ENCODE measurements at places on chromosomes 4 and X.

- DNase-seq: no peak
Observed at GRCh38 chr4:36316607-36317006, 35.2 kb downstream of the DTHD1 start.

DNA sequence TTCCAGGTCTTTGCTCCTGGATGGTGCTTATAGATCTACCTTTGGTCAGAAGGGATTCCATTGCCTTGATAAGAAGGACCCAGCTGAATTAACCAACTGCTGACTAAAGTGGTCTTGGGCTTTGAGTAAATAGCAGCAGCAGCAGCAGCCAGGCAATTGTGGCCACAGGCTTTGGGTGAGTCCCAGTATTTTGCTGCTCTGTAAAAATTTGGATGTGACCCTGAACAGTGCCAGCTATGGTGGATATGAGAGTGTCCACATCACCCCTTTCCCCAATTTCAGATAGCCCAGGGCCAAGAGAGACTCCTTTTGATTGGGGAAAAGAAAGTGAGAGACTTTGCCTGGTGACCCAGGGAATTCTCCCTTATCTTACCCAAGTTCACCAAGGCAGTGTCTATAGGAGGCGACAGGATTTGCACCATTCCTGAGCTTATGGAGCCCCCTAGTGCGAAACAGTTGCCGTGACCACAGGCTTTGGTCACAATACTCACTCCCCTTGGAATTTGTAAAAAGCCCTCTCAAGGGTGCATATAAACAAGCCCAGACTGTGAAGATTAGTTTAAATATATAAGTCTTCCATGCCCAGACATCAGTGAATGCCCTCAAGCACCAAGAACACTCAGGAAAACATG lies 518.0 kb downstream of the TMA16 start:
- DNase-seq: no peak

GRCh38 chrX:48896611-48897011 lies 957 bp downstream of the TIMM17B start:
- DNase-seq: no peak

- DNase-seq: no peak
Observed at GRCh38 chr4:151045907-151046306, 30.8 kb upstream of the LRBA start.

DNA sequence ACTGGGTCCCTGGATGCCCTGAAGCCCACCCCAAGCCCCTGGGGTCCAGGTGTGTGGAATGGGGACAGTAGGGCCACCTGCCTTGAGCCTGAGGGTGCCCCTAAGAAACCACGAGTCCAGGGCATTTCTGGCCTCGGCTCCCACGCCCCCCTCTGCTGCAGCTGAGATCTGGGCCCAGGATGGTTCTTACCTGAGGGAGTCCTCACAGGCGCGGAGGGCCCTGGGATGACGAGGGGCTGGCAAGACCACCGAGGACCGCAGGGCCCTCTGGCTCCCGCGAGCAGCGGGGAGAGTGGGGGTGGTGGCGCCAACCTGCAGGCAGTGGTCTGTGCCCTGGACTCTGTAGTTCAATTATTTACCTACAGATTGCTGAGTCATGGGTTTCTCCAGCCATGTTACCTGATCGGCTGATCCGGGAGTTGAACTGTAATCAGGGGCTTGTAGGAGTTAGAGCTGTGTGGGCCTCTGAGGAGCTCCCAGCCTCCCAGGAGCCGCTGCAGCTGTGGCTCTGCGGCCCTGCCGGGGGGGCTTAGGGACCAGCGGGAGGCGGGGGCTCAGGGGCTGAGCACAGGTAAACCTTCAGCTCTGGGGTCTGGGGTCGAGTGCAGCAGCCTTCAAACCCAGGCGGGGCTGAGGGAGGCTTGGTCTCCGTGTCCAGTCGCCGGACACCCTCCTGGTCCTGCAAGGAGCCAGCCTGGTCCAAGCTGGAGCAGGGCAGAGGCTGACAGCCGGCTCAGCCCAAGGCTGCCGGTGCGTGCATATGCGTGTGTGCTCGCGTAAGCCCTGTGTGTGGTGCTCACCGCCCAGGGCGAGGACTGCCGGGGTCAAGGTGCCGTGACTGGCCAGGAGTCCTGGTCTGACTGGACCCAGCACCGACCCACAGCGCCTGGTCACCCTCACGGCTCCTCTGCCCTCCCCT lies at the start of gene SLC26A1:
TSS of gene SLC26A1 (minus strand) at position 294 of the 919 bp plus-strand sequence. CDS start 1,701 bp downstream, outside the sequence.
- no peak for DNase-seq

DNA sequence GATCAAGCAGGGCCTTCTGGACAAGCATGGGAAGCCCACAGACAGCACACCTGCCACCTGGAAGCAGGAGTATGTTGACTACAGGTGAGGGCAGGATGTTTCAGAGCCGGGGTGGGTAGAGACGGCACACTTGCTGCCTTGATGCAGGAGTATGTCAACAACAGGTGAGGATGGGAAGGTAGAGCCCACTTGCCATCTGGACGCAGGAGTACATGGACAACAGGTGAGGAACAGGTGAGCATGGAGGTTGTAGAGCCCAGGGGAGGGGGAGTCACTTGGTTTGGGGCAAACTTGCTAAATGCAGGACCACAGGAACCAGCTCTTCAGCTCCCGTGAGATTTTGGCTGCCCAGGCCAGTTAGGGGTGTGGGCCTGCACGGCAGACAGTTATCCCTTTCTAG lies 12.0 kb downstream of the DKC1 start:
- no peak for DNase-seq

GRCh38 chr4:184384056-184384809 lies 90.1 kb downstream of the IRF2 start:
- DNase-seq: peak; percentile 95

DNA sequence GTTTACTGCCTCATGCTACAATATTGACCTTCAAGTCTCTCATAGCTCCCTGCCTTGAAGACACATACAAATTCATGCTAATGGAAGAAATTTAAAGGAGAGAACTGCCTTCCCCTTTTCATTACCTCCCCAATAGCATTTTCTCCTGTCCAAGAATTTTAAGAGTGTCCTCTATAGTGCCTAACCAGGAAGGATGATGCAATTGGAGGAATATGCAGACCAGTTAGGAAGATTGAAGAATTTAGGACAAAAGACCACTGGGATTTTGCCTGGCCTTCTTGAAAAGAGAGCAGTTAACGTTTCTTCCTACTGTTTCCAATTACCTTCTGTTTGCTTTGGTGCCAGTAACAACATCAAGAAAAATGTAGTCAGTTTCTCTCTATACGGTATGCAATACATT lies 443.9 kb downstream of the INPP4B start:
- DNase-seq: no peak

- DNase-seq: no peak
Observed at GRCh38 chrX:153573984-153574383, 25.0 kb downstream of the CCNQ start.

DNA sequence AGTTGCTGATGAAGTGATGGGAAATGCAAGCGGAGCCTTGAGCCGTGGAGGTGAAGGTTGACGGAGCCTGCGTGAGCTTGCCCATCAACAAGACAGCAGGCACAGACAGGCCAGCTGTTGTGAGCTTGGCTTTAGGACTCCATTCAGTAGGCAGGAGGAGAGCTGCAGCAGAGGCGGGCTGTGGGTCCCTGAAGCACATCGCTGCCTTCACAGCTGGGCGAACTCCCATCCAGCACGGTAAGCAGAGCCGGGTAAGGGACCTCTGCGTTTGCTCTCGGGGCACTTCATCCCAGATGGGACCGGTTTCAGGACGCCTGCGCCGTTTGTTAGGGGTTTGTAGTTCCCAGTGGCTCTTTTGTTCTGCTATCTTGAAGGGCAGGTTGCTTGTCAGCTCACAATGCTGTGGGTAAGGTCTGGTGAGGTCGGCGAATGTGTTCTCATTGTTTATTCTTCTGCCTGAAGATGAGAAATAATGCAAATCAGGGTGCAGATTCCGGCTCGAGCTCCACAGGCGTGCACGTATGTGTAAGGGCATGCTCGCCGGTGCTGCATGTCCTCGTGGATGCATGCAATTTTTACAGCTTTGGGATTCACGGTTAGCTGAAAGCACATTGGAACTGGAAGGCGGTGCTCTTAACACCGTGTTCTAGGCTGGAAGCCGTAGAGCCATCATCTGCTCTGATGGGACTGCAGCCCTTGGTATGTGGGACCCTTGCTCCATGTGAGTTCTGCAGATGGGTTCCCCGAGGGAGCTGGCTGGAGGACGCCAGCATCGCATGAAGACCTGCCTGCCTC lies 54.6 kb upstream of the CLDN34 start:
- DNase-seq: no peak

GRCh38 chrX:133676344-133677122 lies 261.2 kb upstream of the GPC4 start:
- no peak for DNase-seq

- no peak for DNase-seq
Observed at GRCh38 chr4:184861047-184861446, 35.3 kb upstream of the ACSL1 start.

GRCh38 chr4:140291259-140291658 lies 82.2 kb upstream of the SCOC start:
- no peak for DNase-seq

GRCh38 chr4:54937501-54937900 lies 187.9 kb downstream of the KDR start:
- DNase-seq: no peak

DNA sequence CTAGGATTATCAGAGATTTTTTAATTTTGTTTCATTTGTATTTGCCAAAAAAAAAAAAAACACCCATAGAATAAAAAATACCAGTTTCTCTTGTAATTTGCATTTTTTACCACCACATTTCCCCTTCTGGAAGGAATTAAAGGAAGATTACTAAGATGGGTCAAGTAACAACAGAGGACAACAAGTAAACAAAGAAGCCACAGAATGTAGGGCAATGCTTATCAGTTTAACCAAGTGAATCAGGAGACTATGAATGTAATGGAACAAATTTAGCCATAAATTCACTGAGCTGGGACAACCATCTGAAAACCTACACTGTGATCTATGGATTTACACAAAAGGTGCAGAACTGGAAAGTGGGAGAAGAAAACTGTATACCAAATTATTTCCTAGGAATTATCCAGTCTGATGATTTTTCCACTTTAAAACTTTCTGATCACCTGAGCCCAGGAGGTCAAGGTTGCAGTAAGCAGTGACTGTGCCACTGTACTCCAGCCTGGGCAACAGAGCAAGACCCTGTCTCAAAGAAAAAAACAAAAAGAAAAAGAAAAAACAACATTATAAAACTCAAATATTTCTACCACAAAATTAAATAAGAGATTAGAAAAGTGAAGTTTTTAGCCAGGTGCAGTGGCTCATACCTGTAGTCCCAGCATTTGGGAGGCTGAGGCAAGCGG lies 32.4 kb downstream of the LRBA start:
- no peak for DNase-seq

DNA sequence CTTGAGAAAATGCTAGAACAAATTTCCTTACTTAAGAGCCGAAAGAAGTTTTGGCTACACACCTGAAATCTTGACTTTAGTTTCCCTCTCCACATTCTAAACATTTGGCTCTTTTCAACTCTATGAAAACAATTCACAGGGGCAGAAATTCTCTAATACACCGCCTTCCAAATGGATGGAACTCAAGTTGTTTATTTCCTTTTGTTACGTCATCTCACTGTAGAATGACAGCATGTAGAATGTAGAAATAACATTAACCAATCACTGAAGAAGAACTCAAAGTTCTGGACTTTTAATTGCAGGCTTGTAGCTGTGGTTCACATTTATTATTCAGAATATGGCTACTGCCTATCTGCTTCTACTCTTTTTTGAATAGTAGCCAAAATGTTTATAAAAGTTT lies 1.9 kb downstream of the DMP1 start:
- DNase-seq: no peak

- DNase-seq: no peak
Observed at GRCh38 chr4:10079912-10080588, 36.5 kb downstream of the WDR1 start.

DNA sequence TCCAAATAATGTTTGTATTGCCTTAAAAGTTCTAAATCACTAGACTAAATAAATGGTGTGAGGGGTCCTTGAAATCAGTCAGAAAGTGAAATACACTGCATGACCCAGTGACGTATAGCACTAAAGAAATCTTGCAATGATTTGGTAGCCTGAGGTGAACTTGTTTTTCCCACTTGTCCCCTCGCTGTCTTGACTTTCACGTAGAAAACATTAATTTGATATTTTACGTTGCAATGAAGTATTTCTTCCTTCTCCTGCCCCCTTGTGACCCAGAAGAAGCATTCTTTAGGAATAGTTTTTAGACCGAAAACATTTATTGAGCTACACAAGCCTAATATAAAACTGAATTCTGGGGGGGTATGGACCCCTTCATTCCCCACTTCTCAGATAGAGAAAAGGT lies 3.7 kb downstream of the KLB start:
- DNase-seq: no peak

- no peak for DNase-seq
Observed at GRCh38 chrX:17633546-17633945, 103.7 kb upstream of the SCML1 start.

- DNase-seq: no peak
Observed at GRCh38 chr4:120299631-120300030, 233.0 kb upstream of the MAD2L1 start.

DNA sequence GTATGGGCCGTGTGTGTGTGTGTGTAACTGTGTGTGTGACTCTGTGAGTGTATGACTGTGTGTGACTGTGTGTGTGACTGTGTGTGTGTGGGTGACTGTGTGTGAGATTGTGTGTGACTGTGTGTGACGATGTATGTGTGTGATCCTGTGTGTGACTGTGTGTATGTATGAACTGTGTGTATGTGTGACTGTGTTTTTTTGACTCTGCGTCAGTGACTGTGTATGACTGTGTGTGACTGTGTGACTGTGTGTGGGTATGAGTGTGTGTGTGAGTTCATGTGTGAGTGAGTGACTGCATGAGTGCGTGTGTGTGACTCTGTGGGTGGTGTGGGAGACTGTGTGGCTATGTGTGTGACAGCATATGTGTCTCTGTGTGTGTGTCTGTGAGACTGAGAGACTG lies 81.8 kb downstream of the ZNF718 start:
- DNase-seq: no peak

DNA sequence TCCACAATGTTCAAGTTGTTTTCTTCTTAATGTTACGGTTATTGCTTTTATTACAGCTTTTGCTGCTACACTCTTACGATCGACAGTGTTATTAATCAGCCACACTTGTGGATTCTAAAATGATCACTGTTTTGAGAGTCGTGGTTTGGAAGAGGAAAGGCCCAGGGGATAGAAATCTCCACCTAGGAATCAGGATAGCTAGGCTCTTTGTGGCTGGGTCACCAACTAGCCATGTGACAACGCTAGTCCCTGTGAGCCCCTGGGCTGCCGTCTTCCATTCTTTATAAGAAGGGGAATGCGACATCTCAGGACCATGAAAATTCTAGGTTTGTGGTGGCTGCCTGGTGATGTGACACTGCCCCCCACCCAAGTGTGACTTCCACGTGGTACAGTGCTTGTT lies 380 bp downstream of the SLC34A2 start:
- no peak for DNase-seq

DNA sequence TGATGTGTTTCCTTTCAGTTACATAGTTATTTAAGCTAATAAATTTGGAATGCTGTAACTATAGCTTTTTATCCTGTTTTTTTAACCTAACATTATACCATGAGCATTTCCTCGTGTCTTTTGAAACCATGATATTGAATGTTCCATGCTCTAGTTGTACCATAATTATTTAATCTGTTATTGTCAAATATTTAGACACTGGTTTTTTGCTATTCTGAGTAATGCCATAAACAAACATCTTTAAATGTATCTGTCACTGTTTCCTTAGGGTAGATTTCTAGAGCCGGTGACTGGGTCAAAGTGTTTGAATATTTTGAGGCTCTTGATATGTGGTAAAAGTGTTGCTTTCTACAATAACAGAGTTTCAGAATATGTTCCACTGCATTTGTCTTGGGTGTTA lies 5.4 kb downstream of the IGBP1 start:
- no peak for DNase-seq

Data from GM12864 (cell line).